ENCODE measurements at places on chromosomes 1 and 21. TPM values are rescaled to one million over a fixed set of nuclear protein-coding genes. Genes with fewer than 3 reads are reported as not detected.

Gene SHE
- total RNA-seq, result not detected

Gene HJV
- total RNA-seq, result not detected

Gene INKA2
- total RNA-seq, result 2.6 TPM

Gene NUDT4B
- 0.36 TPM for total RNA-seq

Gene NTMT2
- not detected for total RNA-seq

Gene FCRL3
- 0.05 TPM for total RNA-seq

Gene NGF
- total RNA-seq, result not detected

Gene OR10R2
- not detected for total RNA-seq

Gene MSH4
- total RNA-seq, result 0.33 TPM

Gene WNT2B
- not detected for total RNA-seq

Gene CCDC190
- total RNA-seq, result not detected

Measured in activated CD4-positive, alpha-beta T cell treated with anti-CD3 and anti-CD28 coated beads, Interleukin-2, amount 10 ng/mL, durations not matched to agents 24 days and 14 days (primary cell).